ENCODE measurements at places on chromosomes 13 and 19.

DNA sequence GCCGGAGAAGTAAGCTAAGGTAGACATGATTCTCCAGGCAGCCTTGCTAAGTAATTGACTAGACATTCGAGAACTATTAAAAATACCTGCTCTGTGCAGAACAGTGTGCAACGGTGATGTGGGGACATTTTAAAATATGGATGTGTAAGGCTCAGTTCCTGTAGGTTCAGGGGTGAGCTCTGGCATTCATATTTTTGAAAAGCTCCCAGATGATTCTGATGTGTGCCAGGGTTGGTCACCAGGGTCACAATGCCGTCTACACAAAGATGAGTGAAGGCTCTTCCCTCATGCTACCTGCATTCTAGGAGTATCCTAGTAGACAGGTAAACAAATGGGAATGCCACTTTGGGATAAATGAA lies 702 bp upstream of the EPSTI1 start:
- no peak for DNase-seq

DNA sequence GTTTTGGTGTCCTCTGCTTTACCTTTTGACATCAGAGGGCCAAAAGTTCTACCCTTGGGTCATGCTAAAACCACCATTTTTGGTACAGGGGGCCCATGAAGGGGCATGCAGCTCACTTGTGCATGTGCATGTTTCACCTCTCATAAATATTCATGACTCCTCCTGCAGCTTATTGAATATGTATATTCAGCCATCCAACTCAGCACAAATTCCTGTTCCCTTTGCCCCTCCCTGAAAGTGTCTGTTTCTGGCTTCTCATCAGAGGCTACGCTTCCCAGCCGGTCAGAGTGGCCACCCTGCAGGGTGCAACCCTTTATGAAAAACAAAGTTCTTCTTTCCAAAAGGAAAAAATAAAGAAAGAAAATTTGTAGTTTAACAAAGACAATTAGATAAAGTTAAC lies 82.3 kb upstream of the UQCRFS1 start:
- DNase-seq = no peak

DNA sequence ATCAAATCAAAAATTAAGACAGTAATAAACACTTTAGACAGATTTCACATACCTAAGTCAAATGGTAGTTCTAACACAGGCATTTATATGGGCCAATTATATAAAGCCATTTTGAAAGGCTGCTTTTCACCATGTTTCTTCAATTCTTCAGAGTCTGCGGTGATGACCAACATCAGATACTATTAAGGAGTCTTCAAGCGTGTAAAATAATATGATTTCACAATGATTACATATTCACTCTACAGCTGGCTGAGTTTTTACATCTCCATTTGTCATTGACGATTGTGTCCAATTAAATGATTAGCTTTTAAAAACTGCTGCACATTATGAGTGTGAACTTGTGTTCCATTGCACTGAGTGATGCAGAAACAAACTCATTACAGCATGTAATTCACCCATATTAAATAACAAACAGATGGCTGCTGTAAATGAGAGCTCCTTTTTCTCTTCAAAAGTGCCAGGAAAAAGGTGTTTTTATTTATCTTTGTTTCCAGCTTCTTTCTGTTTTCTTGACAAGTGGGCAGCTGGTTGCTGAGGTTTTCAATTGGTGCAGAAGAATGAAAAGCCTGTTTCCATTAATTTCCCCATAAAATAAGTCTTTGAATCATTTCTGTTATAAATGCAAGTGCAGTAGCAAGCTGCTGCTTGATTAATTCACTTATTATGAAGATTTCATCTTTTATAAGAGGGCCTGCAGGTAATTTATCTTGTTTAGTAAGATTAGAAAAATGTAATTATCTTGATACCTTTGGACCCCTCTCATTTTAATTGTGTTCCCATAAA lies 676.1 kb upstream of the KLHL1 start:
- no peak for DNase-seq

DNA sequence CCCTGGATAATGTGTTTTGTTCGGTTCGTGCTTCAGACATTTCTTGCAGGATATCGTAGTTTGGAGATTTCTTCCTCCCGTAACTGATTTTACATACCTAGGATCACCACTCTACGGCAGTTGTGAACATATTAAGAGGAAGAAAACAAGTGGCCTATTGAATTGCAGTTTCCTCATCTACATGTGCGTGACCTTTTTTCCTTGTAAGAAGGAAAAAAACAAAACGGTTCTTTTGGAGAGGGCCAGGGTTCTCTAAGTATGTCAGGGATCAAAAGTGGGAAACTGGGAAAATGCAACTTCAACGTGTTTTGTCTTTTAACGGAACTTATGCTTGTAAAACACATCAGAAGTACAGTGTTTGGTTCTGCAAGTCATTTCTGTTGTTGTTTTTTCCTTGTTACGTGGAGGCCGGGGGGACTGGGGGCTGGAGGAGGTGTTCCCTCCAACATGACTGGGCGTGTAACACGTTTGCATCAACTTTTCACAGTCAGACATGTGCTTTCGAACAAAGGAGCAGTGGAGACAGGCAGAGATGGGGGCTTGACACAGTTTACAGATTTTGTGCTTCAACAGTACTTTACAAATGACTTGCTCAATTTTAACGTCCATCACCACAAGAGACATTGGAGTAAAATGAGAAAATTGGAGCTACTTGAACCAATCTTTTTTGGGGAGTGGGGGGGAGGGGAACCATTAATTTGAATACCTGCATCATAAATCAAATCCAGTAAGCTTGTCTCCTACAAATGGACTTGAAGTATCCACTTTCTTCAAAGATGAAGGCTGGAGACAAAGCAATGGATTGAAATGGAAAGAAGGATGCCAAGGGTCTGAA lies 3.8 kb downstream of the ZC3H4 start:
- no peak for DNase-seq

DNA sequence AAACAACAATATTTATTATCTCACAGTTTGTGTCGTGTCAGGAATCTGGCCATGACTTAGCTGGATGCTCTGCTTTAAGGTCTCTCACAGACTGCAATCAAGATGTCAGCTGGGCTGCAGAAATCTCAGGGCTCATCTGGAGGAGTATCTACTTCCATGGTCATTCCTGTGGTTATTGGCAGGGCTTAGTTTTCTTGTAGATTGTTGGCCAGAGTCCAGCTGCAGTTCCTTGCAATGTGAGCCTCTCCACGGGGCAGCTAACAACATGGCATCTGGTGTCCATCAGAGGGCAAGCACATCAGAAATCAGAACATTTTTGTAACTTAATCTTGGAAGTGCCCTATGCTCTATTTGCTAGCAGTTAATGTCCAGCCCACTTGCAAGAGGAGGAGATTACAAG lies 45.7 kb upstream of the TDRD3 start:
- DNase-seq = no peak

- no peak for DNase-seq
Measured at GRCh38 chr19:5017235-5017634, 48.3 kb downstream of the KDM4B start.

- DNase-seq = peak; percentile 38
Measured at GRCh38 chr19:11887611-11888531, at the start of gene ZNF69. Gene ZNF69, plus strand, starts transcription at chr19:11887782. Its CDS starts 142 bp downstream, at chr19:11887924.

- DNase-seq = no peak
Measured at GRCh38 chr13:101346942-101347728, 69.2 kb downstream of the NALCN start.

- no peak for DNase-seq
Measured at GRCh38 chr13:52446265-52446664, 4.2 kb downstream of the VPS36 start.

DNA sequence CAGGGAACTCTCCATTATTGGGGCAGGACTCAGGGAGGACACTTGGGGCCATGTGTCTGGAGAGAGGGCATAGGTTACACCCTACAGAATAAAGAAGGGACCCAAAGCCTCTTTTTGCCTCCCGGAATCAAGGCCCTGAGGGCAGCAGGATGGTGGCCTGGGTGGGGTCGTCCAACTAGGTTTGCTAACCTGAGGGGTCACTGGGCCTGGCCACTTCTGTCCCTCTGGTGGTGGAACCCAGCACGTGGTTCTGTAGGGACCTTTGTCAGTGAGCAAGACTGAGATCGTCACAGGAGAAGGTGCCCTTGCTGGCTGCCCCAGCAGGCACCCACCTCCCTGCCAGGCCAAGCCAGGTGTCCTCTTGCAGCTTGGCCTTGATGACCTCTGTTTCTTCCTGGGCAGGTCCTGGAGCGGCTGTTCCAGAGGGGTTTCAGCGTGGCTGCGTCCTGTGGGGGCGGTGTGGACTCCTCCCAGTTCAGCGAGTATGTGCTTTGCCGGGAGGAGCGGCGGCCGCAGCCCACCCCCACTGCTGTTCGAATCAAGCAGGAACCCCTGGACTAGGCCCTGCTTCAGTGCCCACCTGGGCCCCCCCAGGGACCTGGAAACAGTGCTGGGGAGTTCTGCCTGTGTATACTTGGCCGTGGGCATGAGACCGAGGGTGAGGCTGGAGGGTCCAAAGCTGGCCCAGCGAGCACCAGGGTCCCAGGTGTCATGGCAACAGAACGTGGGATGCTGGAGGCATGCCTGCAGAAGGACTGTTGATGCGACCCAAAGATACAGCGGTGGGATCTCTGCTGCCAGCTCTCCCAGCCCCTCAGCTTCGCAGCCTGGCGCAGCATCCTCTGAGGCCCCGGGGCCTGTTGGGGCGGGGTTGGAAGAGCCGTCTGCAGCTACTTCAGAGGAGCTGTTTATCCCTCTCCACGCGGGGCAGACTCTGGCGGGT lies 16.0 kb downstream of the KCTD15 start:
- no peak for DNase-seq

- no peak for DNase-seq
Measured at GRCh38 chr19:8423817-8424223, 10.7 kb downstream of the MARCHF2 start.

- no peak for DNase-seq
Measured at GRCh38 chr13:20525144-20525600, 485 bp downstream of the CRYL1 start.

DNA sequence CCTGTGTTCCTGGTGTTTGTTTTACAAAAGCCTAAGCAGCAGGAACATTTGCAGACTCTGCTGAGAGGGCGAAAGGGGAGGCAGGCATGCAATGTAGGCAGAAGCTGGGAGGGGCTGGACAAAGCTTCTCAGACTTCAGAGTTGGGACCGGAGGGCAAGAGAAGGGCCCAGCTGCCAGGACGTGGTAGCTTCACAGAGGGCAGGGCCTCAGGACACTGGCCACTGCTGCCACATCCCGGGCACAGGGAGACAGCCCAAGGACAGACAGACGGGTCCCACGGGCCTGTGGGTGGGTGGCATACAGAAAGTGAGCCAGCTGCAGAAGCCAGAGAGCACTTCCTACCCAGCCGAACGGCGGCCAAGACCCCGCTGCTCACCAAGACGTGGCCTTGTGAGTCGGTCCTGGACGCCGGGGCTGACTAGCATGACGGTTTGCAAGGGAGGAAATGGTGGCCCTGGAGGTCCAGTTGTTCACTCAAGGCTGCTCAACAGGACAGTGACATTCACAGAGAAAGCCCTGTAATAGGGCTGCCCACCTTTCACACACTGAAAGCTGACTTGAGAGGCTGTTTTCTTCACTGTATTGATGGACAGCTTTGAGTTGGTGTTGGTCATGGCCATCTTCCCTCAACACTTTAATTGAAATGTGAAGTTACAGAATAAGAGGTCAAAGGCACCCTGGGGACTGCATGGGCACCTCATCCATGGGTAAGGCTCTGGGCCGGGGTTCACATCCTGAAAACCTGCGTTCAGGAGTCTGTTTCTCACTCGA lies 23.7 kb upstream of the TFDP1 start:
- no peak for DNase-seq

DNA sequence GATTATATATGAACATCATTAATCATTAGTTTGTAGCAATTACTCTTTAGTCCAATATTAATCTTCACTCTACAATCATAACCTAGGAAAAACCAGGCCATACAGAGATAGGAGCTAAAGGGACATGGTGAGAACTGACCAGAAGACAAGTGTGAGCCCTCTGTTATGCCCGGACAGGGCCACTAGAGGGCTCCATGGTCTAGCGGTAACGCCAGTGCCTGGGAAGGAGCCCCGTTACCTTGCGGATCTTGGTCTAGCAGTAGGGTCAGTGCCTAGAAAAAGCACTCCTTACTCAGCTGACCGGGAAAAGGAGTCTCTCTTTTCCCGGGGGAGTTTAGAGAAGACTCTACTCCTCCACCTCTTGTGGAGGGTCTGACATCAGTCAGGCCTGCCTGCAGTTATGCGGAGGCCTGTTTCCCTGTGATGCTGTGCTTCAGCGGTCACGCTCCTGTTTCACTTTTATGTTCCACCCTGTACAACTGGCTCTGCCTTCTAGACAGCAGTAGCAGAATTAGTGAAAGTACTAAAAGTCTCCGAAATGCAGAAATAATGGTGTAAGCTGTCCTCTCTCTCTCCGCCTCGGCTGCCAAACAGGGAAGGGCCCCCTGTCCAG lies 13.8 kb downstream of the OR7D4 start:
- peak; percentile 10 for DNase-seq

- DNase-seq = no peak
Measured at GRCh38 chr19:15137777-15138176, 30.6 kb downstream of the SYDE1 start.

- DNase-seq = no peak
Measured at GRCh38 chr19:46191972-46192371, 37.6 kb upstream of the IGFL1 start.

GRCh38 chr13:75329723-75330122 lies 152.2 kb downstream of the TBC1D4 start:
- DNase-seq = no peak

GRCh38 chr13:112583592-112584277 lies 4.2 kb downstream of the TUBGCP3 start:
- no peak for DNase-seq

GRCh38 chr19:13093407-13094105 lies 9.1 kb downstream of the LYL1 start:
- DNase-seq = peak; percentile 68

- DNase-seq = no peak
Measured at GRCh38 chr13:113090806-113091205, 14.8 kb upstream of the F7 start.

DNA sequence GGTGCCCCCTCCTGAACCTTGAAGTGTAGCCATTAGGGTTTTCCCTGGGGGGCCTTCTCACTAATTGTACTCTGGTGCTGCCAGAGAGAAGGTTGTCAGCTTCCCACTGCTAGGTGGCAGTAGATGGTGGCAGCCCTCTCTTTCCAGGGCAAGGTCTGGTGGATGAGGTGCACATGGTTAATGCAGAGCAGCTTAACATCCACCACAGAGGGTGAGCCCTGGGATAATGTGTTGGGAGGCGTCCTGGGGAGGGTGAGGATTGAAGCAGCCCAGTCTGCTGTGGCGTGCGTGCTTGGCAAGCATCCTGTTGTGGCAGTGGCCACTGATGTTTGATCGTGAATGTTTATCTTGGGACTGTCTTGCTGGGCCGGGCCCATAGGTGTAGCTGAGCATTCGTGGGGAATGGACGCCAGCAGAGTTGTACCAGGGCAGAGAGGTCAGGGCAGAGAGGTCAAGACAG lies 5.8 kb downstream of the EGLN2 start:
- no peak for DNase-seq

- peak; percentile 17 for DNase-seq
Measured at GRCh38 chr13:106570299-106570852, 2.4 kb upstream of the ARGLU1 start.

DNA sequence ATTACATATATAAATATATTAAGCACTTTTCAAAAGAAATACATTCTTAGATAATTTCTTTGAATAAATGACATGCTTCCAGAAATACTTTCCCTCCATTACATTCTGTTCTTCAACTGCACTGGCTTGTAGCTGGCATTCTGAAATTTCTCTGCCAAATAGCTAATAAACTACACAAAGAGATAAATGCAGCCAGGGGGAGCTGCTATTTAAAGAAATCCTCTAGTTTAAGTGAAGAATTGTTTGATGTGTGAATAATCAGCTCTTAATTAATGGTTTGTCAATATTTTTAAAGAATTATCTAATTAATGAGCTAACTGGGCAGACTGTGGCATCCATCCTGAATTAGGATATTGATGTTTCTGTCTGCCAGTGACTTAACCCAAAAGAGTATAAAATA lies 30.7 kb downstream of the SLC7A1 start:
- no peak for DNase-seq

GRCh38 chr19:40273469-40274360 lies 11.4 kb downstream of the AKT2 start:
- DNase-seq = no peak

Measured in stimulated activated CD8-positive, alpha-beta memory T cell treated with anti-CD3 and anti-CD28 coated beads, Interleukin-15, amount 100 ng/mL, for 24 hours (primary cell).